Stimulated activated CD4-positive, alpha-beta T cell treated with anti-CD3 and anti-CD28 coated beads, TNF-alpha, amount 100 ng/mL, for 48 hours (primary cell): ENCODE measurements at places on chromosomes 6 and 20.

DNA sequence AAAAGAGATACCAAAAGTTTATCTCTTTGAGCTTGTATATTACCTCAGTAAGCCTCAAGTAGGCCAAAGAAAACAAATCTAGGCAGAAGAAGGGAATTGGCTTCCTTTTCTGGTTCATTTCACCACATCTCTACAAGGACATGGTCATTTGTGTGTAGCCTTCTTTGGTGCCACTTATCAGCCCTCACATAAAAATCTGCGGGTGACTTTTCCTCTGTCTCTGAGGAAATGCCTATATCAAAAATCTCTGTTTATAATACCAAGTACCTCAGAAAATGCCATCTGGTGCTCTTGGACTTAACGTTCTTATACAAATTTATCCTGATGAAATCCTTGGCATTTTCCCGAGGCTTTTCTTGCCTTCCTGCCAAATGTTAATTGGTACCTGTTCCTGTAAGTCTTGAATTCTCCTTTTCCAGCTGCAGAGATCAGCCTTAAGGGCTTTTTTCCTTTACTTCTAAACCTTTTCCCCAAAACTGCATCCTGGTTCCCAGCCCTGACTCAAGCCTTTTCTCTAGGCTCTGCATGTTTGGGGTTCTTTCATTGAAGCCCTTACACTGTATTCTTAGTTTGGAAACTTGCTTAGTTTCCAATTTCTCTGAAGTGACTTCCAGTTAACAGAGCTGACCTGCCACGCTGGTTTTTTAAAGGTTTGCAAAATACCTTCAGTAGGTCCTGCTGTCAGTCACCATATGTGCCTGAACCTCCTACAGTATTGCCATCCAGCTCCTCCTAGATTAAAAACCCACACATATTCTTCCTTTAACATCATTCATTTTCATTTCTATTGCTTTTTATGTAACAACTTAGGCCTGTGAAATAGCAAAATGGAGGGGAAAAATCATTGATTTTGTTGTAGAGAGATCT, 191.2 kb upstream of the PREP start:
- no peak for DNase-seq

DNA sequence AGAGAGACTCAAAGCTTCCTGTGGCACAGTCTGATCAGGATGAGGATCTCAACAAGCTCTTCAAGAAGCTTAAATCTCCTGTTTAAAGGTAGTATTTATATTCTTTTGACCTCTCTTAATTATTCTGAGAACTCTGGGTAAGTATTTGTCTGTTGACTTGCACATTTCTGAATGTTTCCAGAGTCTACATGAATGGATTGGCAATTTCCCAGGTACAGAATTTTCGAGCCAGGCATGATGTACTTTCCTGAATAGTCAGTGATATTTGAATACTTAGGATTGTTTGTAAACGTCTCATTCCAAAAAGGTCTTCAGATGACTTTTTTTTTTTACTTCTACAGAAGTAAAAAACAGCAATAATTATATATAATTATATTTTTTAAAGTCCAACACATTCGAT, 293.4 kb downstream of the TBC1D32 start:
- no peak for DNase-seq

GRCh38 chr6:129105035-129105434, 222.1 kb downstream of the LAMA2 start:
- DNase-seq = no peak

DNA sequence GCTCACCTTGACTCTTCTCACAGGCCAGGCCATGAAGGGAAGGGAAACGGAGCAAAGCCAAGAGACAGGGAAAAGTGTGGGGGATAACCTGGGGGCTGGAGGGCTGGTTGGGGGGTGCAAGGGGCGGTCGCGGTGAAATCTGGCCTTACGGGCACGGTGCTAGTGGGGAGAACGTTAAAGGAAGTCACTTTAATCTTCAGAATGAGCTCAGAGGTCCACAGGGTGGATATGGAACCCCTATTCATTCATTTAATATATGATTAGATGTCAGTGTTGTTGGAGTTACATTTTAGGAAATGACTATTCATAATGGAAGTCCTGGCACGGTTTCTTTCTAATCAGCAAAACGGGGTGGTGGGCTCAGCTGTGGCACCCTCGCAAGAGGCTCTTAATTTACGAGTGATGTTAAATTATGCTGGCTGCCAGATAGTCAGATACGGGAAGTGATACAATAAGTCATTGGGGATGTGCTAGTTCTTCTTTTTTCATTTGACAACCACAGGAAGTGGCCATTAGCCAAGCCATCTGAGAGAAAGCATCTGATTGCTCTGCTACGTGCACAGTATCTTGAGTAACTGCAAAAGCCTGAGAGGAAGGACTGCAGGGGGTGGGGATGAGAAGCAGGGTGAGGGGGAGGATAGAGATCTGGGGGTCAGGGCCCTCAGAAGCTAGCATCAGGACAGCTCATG, 253.0 kb downstream of the QKI start:
- no peak for DNase-seq

DNA sequence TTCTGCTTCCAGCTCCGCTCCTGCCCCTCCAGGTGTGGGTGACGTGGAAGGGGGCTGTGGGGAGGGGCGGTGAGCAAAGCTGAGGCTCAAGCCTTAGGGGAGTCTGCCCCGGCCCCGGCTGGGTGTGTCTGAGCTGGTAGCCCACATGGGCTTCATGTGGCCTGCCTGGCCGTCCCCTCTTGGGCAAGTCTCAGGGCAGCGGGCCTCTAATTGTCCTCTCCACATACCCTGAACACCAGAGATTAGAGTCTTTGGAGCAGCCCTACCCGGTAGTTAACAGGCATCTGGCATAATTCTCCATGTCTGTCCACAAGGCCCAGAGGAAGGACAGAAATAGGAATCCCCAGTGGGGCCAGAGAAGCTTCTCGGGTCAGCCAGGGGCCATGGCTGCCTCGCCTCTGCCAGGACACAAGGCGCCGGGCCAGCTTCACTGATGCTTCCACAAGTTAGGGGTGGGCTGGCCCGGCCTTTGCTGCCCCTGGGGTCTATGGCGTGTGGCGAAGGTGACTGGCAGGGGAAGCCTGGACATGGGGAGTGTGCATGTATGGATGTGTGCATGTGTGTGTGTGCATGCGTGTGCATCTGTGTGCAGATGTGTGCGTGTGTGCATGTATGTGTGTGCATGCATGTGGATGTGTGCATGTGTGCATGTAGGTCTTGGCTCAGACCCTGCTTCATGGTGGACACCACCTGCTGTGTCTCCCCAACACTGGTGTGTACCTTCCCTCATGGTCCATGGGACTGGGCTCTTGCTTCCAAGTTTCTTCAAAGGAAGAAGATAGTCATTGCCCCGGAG, 24.0 kb downstream of the FRMD1 start:
- DNase-seq = no peak

- no peak for DNase-seq
These were observed 114.5 kb downstream of the RNGTT start for GRCh38 chr6:88848870-88849269.

DNA sequence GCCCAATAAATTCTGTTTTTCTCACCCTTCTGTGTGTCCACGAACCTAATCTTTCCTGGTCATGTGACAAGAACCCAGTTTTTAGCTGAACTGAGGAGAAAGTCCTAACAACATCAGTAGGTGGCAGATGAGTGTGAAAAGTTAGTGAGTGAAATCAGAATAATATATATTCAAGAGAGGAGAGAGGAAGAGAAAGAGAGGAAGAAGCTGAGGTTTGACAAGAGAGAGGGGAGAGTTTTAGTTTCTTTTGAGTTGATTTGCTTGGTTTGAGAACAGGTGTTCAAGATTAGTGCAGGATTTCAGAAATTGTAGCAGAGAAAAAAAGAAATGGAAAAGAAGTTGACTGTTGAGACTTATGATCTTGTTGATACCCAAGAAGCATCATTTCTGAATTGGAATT, 930.5 kb upstream of the FLRT3 start:
- DNase-seq = no peak

GRCh38 chr6:26660000-26660361, 435 bp upstream of the ZNF322 start:
- DNase-seq = no peak

DNA sequence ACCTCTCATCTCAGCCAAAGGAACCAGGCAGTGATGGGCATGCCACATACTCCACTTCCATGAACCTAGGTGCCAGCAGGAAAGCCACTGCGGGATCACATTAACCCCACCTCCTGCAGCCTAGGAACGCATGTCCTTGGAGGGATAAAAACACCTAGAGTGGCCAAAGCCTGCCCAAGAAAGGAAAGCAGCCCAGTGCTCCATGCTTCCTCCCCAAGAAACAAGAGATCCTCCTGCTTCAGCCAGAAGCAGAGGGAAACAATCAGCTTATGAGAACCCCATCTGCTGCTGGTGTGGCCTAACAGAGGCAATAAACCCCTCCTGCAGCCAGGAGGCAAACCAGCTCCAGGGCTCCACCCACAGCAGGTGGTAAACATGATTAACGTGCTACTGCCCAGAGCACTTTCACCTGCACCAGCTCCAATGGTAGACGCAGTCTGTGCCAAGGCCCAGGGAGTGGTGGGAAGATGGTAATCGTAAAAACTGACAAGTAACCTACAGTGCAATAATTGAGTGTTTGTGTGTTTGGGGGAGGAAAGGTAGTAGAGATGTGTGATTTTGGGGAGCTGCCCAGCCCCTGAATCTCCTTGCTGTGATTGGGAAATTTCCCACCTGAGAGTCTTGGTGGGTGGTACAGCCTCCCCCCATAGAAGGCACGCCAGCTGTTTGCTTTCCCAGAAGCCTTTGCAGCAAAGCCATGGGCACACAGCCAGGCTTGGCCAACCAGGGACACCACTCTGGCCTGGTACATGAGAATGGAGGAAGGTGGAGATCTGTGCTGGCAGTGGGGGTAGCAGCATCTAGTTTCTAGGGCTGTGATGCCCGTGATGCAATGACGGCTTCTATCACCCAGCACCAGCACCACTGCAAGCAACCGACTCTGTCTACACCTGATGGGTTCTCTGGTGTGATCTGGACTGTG, 50.6 kb upstream of the TBC1D7 start:
- DNase-seq = no peak

DNA sequence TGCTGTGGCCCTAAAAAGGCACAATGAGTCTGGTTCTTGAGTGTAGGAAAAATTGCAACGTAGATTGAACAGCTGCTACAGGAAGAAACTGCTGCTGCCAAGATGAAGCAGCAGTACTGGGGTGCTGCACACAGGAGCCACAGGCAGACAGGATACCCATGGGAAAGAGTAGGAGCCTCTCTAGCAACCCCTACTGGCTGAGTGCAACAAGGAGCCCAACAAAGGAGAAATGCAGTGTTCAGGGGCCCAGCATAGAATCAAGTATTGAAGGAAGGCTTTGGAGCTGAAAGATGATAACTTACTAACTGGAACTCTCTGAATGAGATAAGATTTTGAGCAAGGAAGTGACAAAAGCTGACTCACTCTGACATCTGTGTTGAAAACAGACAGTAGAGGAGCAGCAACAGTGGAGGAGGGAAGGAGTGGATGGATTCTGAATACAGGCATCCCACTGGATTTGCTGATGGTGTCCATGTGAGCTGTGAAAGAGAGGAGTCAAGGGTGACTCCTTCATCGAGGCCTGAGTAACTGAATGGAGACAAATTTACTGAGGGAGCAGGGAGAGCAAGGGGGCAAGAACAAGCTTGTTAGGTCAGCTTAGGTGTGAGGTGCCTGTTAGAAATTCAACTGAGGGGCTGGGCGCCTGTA, 534.7 kb upstream of the JARID2 start:
- DNase-seq = peak; percentile 73

GRCh38 chr20:32227306-32227705, 19.6 kb downstream of the POFUT1 start:
- DNase-seq = no peak

- DNase-seq = no peak
These were observed 46.8 kb upstream of the SLCO4A1 start for GRCh38 chr20:62595491-62595890.

GRCh38 chr6:16441262-16441661, 202.9 kb downstream of the GMPR start:
- no peak for DNase-seq

DNA sequence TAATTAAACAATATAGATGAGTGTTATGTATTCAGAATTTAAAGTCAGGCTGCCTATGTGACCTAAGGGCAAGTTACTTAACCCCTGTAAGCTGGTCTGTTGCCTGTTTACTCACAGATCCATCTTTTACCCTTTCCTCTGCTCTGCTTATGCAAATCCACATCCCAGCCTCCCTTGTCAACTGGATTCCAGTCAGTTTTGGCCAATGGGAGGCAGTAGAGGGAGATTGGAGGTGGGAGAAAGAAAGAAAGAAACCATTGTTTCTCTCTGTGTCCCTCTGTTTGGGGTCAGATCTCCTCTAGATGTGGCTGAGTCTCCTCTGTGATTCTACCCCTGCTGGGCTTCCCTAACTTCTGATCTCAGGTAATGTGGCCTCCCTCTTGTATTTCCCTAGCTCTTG, 266.8 kb upstream of the PLN start:
- no peak for DNase-seq

DNA sequence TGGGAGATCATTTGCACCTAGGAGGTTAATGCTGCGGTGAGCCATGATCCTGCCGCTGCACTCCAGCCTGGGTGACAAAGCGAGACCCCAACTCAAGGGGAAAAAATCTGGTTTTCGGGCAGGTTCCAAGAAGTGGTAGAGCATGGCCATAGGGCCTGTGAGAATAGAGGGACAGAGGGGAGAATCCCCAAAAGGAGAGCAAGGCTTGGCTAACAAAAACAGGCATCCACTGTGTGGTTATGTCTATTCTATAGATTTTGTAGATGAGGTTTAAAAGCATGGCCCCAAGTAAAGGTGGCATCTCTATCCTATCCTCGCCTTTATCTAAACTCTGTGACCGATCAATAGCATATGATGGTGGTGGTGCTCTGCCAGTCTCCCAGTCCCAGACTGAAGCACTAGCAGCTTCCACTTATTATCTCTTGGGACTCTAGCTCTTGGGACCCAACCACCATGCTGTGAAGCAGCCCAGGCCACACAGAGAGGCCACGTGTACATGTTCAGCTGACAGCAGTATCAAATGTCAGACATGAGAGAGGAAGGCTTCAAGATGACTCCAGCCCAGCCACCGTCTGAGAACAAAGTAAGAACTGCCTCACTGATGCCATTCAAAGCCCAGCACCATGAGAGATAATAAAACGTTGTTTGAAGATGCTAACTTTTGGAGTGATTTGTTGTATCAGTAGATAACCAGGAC, 27.7 kb downstream of the EIF2S2 start:
- DNase-seq = no peak

GRCh38 chr6:124879110-124879991, 82.9 kb upstream of the RNF217 start:
- DNase-seq = no peak

GRCh38 chr6:90868256-90868655, 281.4 kb upstream of the MAP3K7 start:
- DNase-seq = no peak

GRCh38 chr6:3447005-3447404, 9.8 kb downstream of the SLC22A23 start:
- DNase-seq = no peak
